Urothelium cell line (cell line): ENCODE measurements at places on chromosomes 7 and 10.

DNA sequence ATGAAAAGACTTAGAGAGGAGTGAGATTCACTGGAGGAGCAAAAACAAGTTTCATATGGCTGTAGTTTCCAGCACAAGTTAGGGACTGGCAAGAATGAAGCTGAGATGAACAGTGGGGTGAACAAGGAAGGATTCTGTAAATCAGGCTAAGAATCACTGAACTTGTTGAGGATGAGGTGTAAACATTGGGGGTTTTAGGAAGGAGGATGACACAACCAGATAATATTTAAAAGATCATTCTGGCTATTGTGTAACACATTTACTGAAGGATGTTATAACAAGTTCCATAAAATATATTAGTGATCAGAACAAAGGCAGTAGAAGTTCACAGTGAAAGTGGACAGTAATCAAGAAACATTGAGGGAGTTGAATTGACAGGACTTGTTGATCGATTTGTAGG is 68.9 kb downstream of the CD36 start:
- no peak for DNase-seq

DNA sequence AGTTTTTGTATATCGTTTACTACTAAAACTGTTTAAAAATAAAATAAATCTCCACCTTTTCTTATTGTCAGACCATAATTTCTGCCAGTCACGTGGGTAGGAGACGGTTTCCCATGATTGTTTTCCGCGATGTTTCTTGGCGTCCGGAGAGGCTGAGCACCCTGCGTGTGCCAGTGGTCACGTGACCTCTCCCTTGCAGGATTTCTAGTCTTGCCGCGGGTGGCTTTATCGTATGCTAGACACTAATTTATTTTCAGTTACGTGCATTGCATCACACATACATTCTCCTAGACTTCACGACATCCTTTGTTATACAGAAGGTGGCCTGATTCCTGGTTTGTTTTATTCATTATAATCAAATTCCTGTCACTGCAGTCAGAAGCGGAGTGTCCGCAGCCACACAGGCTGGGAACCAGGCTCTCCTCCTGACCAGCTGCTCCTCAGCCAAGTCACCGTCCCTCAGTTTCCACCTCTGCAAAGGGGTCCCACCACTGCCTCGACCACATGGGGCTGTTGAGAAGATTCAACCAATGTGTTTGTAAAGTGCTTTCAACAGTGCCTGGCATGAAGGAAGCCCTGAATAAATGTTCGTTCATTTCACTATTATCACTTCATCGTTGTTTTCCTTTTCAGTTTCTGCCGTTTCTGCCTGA is 203.2 kb upstream of the PPP2R2D start:
- DNase-seq: peak; percentile 21

DNA sequence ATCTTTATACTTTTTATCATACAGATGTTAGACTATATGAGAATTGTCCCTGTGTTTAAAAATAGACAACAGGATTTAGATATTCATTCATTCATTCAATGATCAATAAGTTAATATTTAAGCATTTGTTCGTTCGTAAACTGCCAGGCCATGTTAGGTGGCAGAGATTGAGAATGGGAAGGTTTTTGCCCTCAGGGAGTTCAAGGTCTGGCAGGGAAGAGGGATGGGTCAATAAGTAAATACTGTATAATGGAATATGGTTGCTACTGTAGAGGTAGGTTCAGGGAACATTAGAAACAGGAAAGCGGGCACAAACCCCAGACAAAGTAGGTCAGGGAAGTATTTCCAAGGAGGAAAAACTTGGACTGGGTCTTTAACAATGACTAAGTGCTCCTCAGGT is 64.6 kb downstream of the SEM1 start:
- DNase-seq: no peak

DNA sequence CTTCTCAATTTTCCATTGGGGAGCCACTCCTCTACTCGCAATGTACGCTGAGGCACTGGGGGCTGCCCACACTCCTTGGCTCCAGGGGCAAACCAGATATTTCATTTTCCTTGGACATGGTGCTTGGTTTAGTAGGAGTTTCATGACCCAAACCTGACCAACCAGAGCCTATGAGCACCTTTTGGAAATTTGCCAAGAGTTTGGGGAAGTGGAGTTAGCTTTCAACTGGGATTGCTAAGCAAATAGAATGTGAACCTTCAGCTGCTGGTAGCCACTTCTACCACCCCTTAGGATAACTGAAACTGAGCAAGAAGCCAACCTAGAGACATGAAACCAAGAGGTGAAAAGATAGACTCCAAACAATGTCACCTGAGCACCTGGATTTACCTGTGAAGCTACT is 74.9 kb upstream of the COL13A1 start:
- DNase-seq: no peak
